ENCODE measurements at places on chromosomes 13 and 19.

DNA sequence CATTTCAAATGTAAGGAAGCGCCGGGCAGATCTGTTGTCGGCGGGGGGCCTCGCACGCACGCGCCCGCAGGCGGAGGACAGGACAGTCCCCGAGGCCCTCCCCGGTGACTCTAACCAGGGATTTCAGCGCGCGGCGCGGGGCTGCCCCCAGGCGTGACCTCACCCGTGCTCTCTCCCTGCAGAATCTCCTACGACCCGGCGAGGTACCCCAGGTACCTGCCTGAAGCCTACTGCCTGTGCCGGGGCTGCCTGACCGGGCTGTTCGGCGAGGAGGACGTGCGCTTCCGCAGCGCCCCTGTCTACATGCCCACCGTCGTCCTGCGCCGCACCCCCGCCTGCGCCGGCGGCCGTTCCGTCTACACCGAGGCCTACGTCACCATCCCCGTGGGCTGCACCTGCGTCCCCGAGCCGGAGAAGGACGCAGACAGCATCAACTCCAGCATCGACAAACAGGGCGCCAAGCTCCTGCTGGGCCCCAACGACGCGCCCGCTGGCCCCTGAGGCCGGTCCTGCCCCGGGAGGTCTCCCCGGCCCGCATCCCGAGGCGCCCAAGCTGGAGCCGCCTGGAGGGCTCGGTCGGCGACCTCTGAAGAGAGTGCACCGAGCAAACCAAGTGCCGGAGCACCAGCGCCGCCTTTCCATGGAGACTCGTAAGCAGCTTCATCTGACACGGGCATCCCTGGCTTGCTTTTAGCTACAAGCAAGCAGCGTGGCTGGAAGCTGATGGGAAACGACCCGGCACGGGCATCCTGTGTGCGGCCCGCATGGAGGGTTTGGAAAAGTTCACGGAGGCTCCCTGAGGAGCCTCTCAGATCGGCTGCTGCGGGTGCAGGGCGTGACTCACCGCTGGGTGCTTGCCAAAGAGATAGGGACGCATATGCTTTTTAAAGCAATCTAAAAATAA is 18.2 kb downstream of the IL17D start:
- no peak for DNase-seq

GRCh38 chr19:38543807-38544568 is 73.8 kb downstream of the MAP4K1 start:
- peak; percentile 54 for DNase-seq

DNA sequence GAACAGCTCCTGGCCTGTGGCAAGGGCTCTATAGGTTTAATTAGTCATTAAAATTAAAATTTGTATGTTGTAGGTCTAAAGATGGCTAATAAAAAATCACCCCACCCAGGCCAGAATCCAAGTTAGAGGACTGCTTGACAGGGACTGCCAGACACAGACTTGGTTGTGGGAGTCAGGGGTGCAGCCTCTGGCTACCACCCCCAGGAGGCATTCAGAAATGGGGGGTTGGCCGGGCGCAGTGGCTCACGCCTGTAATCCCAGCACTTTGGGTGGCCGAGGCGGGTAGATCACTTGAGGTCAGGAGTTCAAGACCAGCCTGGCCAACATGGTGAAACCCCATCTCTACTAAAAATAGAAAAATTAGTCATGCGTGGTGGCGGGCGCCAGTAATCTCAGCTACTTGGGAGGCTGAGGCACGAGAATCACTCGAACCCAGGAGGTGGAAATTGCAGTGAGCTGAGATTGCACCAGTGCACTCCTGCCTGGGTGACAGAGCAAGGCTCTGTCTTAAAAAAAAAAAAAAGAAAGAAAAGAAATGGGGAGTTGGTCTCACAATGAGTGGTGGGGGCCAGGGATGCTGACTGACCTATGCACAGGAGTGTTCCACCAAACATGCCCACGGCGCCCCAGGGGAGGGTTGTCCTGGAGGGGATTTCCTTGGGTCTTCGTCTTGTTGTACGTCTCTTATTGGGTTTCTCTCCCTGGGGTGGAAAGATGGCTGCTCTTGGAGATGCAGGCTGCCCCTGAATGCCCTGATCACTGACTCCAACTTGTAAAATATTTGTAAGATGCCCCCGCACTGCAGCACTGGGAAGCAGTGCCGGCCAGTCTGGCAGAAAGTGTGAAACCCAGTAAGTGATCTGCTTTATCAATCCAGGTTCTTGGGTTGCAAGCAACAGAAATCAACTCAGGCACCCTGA is 68.8 kb downstream of the SIPA1L3 start:
- no peak for DNase-seq

- no peak for DNase-seq
Measured at GRCh38 chr13:106619688-106620555, 52.0 kb upstream of the ARGLU1 start.

DNA sequence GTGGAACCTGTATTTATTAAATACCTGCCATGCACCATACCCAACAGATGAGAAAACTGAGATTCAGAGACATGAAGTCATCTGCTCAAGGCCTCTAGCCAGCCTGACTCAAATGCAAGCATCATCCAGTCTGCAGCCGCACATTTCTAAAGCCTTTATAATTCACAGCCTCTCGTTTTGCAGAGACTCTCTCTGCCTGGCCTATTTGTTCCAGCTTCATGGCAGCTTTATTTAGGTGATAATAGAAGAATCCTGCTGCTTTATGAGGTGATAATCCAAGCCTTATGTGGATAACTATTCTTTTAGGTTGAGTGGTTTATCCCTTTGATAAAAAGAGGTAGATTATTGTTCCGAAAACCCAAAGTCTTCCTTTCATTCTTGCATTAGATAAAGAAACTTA is 58.4 kb downstream of the OXGR1 start:
- DNase-seq = no peak

GRCh38 chr19:11141937-11142527 is 13.6 kb downstream of the SPC24 start:
- DNase-seq = no peak

DNA sequence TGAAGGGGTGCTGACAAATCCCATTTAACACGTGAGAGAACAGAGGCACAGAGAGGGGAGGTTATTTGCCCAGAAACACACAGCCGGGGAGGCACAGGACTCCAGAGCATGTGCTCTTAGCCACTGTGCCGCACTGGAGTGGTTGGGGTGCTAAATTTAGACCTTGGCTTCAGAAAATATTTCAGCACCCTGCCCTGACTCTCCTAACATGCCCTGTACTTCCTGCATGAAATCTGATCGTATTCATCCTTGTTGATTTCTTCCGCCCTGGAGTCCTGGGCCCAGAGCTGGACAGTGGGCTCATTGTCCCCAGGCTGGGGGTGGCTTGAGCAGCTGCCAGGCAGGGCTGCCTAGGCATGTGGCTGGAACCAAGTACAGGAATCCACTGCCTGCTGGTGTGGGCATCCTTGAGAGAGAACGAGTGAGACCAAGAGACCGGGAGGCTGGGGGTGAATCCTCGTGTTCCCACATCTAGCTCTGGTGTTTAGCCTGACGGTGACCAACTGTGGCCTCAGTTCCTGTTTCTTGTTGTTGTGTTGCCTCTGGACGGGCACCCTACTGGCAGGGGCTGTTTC is 5.3 kb downstream of the SLC27A1 start:
- peak; percentile 86 for DNase-seq

GRCh38 chr13:95660981-95661581 is 15.9 kb upstream of the DNAJC3 start:
- no peak for DNase-seq

GRCh38 chr13:33636243-33636642 is 181.7 kb upstream of the RFC3 start:
- no peak for DNase-seq

Measured in amygdala (tissue), 56 donors.